CD14-positive monocyte (primary cell): ENCODE measurements at places on chromosomes 6 and 20. TPM values are rescaled to one million over a fixed set of nuclear protein-coding genes. Genes with fewer than 3 reads are reported as not detected.

DNA sequence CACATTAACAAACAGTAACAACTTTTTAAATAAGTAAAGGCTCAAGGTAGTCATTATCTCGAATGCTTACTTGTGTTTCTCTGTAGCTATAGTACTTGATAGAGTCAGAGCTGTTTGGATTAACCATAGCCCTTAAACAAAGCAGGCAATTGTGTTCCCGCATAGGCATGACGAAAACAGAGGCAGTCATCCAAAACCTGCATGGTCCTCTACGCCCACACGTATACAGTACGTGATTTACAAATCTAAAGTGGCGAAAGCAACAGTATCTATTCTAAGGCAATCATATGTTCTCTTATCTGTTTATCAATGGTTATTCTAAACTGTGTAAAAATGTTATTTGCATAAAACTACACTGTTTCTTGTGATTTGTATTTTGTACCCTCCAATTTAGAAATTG lies 31.8 kb downstream of the HFE start:
- DNase-seq, result no peak

DNA sequence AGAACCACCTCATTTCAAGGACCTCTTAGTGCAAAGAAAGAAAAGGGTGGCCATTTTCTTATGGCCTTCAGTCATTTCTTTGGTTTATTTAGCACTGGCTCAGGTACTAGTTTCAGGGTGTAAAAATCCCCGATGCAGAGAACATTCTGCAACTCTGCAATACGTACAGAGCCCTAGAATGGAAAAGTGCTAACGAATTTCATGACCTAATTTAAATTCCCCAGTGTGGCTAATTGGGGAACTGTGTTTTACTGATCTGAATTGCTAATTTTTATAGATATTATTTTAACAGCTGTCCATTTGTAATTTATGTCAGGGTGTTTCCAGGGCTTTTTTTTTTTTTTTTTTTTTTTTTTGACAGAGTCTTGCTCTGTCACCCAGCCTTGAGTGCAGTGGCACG lies 160.7 kb downstream of the UST start:
- DNase-seq, result no peak

GRCh38 chr6:21383450-21384085 lies 210.0 kb upstream of the SOX4 start:
- no peak for DNase-seq

DNA sequence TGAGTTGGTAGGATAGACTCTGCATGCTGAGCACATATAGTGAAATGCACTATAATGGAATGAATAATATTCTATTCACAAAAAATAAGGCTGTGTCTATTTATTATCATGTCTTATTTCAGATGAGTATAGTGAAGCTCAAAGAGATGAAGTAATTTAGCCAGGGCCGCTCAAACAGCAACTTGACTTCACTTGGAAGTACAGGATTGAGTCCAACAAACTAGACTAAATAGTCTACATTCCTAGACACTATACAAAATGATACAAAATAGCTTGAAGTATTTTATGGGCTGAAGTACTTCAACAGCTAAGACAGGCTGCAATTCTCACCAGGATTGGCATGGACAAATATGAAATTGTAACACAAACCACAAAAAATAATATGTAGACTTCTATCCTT lies 144.5 kb upstream of the DST start:
- no peak for DNase-seq

OR12D3 gene
- not detected for polyA plus RNA-seq

DNA sequence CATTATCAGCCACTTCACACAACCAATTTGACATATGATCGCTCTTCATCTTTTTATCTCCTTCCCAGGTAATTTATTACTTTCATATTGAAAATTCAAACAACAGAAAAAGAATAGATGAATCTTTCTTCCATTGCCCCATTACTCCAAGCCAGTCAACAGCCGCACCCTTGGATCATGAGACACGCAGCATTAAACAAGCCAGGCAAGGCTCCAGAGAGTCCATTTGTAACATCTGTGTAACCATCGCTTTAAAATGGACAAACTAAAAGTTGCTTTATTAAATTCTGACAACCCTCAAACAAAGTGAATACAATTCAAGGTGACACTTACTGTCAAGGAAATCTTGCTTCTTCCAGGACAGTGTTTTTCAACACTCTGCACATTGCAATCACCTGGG lies 200.3 kb downstream of the EPM2A start:
- no peak for DNase-seq

RIPPLY2 gene
- polyA plus RNA-seq, result not detected

GRCh38 chr6:90220273-90220672 lies 76.4 kb downstream of the BACH2 start:
- no peak for DNase-seq

GRCh38 chr6:145241721-145242120 lies 493.6 kb downstream of the EPM2A start:
- no peak for DNase-seq

GRCh38 chr6:13318821-13319220 lies 9.5 kb downstream of the TBC1D7 start:
- no peak for DNase-seq

CDKAL1 gene
- 12.4 TPM for polyA plus RNA-seq

COL9A3 gene
- 1.8 TPM for polyA plus RNA-seq

DNA sequence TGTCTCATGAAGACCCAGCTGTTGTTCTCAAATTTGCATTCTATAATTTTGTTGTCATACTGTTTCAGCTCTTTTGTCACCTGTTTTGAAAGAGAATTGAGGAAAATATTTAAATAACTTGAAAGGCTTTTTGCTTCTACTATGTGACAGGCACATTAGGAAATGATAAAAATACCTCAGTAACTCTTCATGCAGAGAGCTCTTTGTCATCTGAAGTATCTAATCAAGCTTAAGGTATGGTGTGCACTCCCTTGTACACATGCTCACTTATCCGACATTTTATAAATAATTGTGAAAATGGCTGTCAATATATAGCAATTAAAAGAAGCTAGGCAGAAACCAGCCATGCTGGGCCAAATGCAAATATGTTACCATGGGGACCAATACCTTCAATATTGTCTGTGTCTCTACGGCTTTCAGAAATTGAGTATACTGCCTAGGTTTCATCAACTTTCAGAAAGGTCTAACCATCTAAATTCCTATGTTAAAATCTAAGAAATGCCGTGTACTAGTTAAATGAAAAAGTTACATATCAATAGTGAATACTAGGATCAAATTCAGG lies 349.0 kb downstream of the RNGTT start:
- DNase-seq, result no peak

POU5F1 gene
- polyA plus RNA-seq, result not detected

DNA sequence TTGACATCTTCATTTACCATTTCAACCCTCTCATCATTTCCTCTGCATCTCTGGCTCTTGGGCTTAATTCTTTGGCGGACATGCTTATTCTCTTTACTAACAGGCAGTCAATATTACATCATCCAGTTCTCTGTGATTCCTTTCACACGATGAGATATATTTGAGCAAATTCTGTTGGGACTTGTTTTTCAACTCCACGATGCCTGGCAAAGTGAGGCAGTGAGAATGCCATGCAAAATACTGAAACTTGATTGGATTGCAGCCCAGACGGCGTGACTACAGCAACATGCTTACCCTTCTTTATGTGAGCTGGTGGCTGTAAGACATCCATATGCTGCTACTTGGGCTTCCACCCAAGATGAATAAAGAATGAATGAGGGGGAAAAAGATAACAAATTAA lies 101.7 kb upstream of the SPACA1 start:
- DNase-seq, result no peak

DNA sequence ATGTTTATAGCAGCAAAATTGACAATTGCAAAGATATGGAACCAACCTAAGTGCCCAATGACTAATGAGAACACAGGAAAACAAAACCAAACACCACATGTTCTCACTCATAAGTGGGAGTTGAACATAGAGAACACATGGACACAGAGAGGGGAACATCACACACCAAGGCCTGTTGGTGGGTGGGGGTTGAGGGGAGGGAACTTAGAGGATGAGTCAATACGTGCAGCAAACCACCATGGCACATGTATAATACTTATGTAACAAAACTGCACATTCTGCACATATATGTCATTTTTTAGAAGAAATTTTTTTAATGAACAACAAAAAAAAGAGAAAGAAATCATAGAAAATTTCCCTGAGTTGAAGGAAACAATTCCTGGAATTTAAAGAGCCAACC lies 3.9 kb downstream of the EPM2A start:
- no peak for DNase-seq

DNA sequence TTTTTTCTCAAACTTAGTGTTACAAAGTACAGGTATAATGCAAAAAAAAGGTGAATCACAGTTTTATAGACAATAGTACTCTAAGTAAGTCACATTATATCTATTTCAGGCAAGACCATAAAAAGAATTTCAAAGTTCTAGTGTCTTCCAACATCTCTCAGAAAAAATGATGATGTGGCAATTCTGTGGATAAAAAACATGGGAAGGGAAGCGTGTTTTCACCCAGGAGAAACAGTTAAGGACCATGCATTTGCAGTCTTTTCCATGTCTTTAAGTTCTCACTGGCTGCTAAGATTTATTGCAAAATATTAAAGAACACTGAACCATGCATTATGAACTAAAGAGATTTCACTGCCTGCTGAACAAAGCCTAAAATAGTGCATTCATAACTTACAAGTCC lies 1.8 kb downstream of the SSR1 start:
- no peak for DNase-seq

- DNase-seq, result peak; percentile 79
These were observed 62.2 kb downstream of the MYLK4 start for GRCh38 chr6:2688401-2689064.

GRCh38 chr6:73308712-73309534 lies 45.2 kb downstream of the DPPA5 start:
- no peak for DNase-seq

DNA sequence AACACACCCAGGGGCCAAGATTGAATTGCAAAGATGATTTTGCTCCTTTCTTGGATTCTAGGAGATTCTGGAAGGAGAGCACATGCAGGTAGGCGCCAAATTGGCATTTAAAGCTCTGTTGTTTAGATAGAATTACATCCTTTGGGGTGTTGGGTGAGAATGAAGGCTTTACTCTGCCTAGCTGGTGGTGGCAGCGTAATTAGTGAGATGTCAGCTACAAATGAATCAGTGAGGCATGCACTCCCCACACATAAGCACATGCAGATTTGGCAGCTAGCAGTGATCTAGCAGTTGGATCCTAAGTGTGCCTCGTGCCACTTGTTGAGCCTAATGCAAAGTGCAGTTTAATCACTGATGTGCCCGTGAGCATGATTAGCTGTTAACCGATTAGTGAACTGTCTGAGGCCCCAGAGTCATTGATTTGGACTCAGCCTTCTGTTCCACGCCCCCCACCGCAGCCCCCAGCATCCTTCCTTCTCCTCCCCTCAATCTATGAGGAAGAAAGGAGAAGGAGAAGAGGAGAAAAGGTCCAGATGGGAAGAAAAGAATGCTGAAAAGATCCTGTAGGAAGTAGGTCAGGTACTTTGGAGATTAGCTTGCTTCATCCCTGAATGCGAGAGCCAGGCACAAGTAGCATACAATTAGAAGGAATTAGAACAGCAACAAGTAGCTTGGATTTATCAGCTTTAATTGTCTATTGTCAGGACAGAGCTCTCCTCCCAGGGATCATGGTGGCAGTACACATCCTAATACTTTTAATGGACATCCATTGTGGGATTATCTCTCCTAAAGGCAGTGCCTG lies 6.0 kb upstream of the PRDM1 start:
- no peak for DNase-seq

DNA sequence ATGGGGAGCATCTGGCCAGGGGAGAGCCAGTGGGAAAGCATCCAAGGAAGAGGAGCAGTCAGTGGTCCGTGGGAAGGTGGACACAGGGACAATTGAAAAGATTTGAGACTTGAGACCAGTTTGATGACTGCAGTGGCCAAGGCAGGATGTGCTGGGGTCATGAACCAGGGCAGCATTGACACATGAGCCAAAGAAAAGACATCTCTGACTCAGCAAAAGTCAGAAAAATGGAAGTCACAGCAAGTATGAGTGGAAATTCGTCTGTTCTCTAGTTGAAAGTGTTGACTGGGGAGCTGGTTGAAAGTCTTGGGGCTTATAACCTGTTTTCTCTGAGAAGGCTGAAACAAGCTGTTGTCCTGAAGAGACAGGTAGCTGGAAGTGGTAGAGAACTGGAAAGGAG lies 31.3 kb downstream of the RAB22A start:
- no peak for DNase-seq

- no peak for DNase-seq
These were observed 4.5 kb downstream of the DSP start for GRCh38 chr6:7546020-7546369.

- no peak for DNase-seq
These were observed 1103.9 kb upstream of the GJE1 start for GRCh38 chr6:141028791-141029280.

DNA sequence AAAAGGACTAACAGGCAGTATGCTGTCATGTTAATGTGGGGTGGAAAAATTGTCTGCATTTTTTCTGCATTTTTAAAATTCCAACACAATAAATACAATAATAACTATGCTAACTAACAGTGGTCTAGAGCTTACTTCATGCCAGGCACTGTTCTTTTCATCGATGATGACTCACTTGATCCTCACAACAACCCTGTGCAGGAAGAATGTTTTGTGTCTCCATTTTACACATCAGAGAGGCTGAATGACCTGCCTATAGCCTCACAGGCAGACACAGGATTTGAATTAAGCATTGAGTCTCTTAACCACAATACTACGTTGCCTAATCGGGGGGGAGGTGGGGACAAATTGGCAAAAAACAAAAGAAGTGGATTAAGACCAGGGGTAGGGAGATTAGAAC lies 26.9 kb upstream of the FANCE start:
- DNase-seq, result no peak

GRCh38 chr6:67736161-67736560 lies 898.9 kb upstream of the ADGRB3 start:
- no peak for DNase-seq

DNA sequence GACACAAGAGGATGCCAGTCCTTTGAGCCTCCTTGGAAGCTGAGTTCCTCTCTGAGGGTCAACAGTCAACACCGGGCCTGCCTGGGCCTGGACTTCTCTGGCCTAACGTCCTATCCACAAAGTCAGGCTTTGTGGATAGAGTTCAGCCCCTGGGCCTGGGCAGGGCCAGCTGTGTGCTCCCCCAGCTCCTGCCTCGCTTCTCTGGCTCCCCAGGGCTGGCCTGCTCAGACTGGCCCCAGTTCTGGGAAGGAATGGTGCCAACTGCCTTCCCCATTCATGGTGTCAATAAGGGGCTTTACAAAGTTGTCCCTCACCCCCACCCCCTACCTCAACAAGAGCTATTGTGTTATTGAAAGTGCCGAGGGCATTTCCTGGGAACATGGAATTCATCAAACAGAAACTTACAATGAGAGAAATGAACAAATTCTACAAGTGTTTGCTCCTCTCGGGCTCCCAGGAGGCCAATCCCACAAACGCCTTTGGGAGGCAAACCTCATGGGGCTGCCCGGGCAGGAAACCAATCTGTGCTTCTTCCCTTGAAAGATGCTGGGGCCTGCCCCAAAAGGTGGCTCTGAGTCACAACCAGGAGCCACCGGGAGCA lies 26.5 kb upstream of the PPP1R14C start:
- DNase-seq, result no peak

GRCh38 chr20:63957004-63957689 lies 931 bp upstream of the UCKL1 start:
- no peak for DNase-seq

GRCh38 chr6:159739341-159739740 lies 12.0 kb downstream of the WTAP start:
- DNase-seq, result peak; percentile 39

GRCh38 chr20:23294166-23294565 lies 56.4 kb upstream of the NXT1 start:
- DNase-seq, result no peak

GRCh38 chr6:7165002-7165889 lies 57.5 kb downstream of the RREB1 start:
- no peak for DNase-seq

SPATA25 gene
- not detected for polyA plus RNA-seq

GHRH gene
- polyA plus RNA-seq, result not detected

- DNase-seq, result no peak
These were observed 7.3 kb upstream of the LBP start for GRCh38 chr20:38338849-38339520.

PERP gene
- polyA plus RNA-seq, result not detected
